Purkinje cell (primary cell): ENCODE measurements at places on chromosomes 1 and 21. TPM values are rescaled to one million over a fixed set of nuclear protein-coding genes. Genes with fewer than 3 reads are reported as not detected.

Gene CLCNKA
- polyA plus RNA-seq, result not detected in 2 replicates

Gene SYTL1
- polyA plus RNA-seq, result not detected in 2 replicates

Gene IGSF9
- polyA plus RNA-seq, result not detected in 2 replicates

Gene OR2T11
- polyA plus RNA-seq, result not detected in 2 replicates

Gene FAF1
- 43.4 and 48.2 TPM in 2 replicates for polyA plus RNA-seq
